Endothelial cell of umbilical vein (primary cell): ENCODE measurements at places on chromosomes 2 and 18.

GRCh38 chr2:45595721-45596435, 15.2 kb downstream of the SRBD1 start:
- no peak overlapping the region for H3K27ac ChIP-seq
- no peaks in the 10 kb centered on the region for H3K27me3 ChIP-seq
- H3K36me3 ChIP-seq, result no peaks in the 10 kb centered on the region
- no peaks in the 10 kb centered on the region for H3K4me1 ChIP-seq

DNA sequence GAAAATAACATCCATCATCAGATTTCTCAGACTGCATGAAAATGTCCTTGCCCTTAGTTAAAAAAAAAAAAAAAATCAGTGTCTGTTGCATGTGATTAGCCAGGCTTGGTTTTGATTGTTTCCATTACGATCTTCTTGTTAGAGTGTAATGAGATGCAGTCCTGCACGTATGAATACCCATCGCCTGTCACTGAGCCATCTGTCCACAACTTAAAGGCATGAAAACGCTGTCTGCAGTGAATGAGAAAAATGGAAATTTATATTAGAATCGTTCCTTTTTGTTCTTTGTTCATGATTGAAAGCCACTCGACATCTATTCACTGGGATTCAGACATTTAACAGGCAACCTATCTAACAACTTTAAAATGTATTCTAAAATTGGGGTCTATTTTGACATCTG, 521.7 kb upstream of the SPHKAP start:
- no peak overlapping the region for H3K27ac ChIP-seq
- H3K27me3 ChIP-seq, result no peaks in the 10 kb centered on the region
- no peaks in the 10 kb centered on the region for H3K4me1 ChIP-seq
- DNase-seq, result no peak
- no peak overlapping the region for H3K4me3 ChIP-seq

DNA sequence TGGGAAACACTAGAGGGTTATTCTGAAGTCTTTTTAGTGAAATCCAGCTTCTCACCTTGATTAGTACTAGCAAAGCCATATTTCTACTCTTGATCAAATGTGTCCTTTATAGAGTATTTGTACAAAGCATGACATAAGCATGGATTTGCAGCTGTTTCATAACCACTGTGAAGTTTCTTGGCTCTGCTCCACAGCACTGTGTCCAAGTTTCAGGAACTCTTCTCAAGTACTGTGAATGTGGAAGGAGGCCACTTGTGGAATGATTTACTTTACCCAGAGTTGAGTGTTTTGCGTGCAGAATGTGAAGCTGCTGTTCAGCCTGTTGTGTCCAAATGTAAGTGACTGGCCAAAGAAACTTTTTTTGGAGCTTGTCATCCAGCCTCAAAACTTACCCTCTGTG, 16.2 kb upstream of the MAPRE2 start:
- H3K4me3 ChIP-seq, result no peak overlapping the region
- peaks cover 14% of the 10 kb centered on the region for H3K4me1 ChIP-seq
- DNase-seq, result peak; percentile 51
- no peaks in the 10 kb centered on the region for H3K27me3 ChIP-seq
- no peaks in the 10 kb centered on the region for H3K36me3 ChIP-seq

DNA sequence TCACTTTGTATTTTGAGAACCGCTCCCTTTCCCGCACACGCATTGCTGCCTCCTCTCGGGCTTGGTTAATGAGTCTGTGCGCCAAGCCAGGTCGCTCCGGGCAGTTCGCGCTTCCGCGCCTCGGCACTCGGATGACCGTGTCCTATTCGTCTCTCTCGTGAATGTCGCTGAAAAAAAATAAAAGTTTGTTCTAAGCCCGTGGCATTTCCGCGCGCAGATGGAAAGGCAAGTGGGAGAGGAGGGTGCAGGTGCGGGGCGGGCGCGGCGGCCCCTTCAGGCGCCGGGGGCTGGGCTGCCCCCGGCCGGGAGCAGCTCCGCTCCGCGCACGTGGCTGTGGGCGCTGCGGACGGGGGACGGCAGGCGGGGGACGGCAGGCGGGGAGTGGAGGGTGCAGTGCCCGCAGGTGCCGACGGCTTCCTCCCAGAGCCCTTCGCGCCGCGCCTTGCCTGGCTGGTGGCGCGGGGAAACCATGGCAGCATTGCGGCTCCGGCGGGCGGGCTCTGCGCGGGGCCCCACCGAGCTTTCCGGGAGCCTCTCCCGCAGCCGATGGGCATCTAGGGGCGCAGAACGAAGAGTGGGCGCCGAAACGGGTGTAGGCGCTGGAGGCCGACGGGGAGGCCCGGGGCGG, 159.6 kb upstream of the SIX2 start:
- H3K36me3 ChIP-seq, result no peaks in the 10 kb centered on the region
- H3K4me1 ChIP-seq, result peaks cover 9% of the 10 kb centered on the region
- H3K27ac ChIP-seq, result no peak overlapping the region
- peaks cover 6% of the 10 kb centered on the region for H3K27me3 ChIP-seq
- DNase-seq, result peak; percentile 36
- peak overlapping the region; percentile 61 for H3K4me3 ChIP-seq

GRCh38 chr2:123040506-123040905, 984.6 kb upstream of the CNTNAP5 start:
- no peaks in the 10 kb centered on the region for H3K27me3 ChIP-seq
- H3K4me1 ChIP-seq, result no peaks in the 10 kb centered on the region
- no peak overlapping the region for H3K27ac ChIP-seq
- no peak overlapping the region for H3K4me3 ChIP-seq
- no peaks in the 10 kb centered on the region for H3K36me3 ChIP-seq
- no peak for DNase-seq

GRCh38 chr18:22110461-22110924, 58.9 kb upstream of the GATA6 start:
- no peaks in the 10 kb centered on the region for H3K36me3 ChIP-seq
- no peak for DNase-seq
- peaks cover 12% of the 10 kb centered on the region for H3K27me3 ChIP-seq
- H3K27ac ChIP-seq, result no peak overlapping the region
- H3K4me1 ChIP-seq, result no peaks in the 10 kb centered on the region
- H3K4me3 ChIP-seq, result no peak overlapping the region

DNA sequence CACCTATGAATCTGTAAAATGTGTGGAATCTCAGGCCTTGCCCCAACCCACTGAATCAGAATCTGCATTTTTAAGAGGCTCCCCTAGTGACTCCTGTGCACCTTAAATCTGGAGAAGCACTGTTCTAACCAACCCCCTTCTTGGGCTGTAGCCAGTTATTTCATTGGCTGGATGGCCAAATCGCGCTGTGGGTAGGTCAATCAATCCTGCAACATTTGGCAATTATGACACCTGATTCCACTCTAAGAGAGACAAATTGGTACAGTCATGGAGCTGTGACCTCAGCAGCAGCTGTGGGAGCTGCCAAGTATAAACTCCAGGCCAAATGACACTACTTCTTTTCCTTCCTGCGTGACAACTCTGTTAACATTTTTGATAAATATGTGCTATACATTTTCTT, 208.7 kb downstream of the CLIP4 start:
- H3K4me3 ChIP-seq, result no peak overlapping the region
- no peak for DNase-seq
- H3K27me3 ChIP-seq, result no peaks in the 10 kb centered on the region
- no peaks in the 10 kb centered on the region for H3K36me3 ChIP-seq
- H3K4me1 ChIP-seq, result peaks cover 3% of the 10 kb centered on the region

DNA sequence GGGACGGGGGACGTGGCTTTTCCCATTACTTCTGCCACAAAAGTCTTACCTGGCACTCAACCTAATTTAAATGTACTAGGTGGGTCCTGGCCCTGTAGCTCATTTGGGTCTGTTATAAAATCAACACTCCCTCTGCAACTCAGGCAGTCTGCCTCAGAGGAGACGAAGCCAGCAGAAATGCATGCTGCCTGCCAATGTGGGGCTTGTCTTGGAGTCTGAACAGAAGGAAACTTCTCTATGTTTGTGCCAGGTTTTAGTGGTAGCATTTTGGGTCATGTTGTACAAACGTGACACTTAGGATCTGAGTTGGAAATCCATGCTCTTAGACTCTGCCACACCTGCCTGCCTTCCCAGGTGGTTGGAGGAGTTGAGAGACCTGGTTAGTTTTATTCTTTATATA, 292.5 kb upstream of the FAM98A start:
- no peaks in the 10 kb centered on the region for H3K4me1 ChIP-seq
- no peak for DNase-seq
- H3K27me3 ChIP-seq, result no peaks in the 10 kb centered on the region
- H3K27ac ChIP-seq, result no peak overlapping the region

- peak; percentile 54 for DNase-seq
- H3K27ac ChIP-seq, result no peak overlapping the region
- no peak overlapping the region for H3K4me3 ChIP-seq
Observed at GRCh38 chr2:169771021-169771420, 27.6 kb upstream of the SSB start.

- no peaks in the 10 kb centered on the region for H3K36me3 ChIP-seq
- H3K4me3 ChIP-seq, result no peak overlapping the region
- no peak for DNase-seq
- no peak overlapping the region for H3K27ac ChIP-seq
- H3K27me3 ChIP-seq, result no peaks in the 10 kb centered on the region
Observed at GRCh38 chr2:627340-627709, 49.9 kb downstream of the TMEM18 start.

DNA sequence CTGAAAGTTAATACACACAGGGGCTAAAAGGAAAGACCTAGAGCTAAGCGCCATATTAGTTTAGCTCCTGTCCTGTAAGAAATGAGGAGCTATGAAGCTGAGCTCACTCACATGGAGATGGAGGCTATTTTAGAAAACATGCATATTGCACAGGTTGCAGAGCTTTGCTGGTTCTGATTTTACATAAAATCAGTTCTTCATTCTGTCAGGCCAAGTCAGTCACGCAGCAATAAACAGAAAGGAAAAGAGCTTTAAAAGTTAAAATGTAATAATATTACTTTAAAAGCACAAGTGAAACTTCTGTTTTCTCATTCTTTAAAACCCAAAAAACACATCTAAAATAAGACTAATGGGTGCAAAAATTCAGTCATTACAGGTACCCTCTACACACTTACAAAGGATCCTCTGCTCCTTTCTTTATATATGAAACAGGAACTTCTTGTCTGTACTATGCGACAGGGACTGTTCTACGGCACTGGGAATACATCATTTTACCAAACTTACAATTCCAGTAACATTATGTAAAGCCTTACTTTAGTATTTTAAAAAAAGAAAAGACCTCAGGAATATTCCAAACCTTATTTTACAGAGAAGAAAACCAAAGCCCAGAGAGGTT, 113.8 kb downstream of the THADA start:
- DNase-seq, result no peak
- H3K27me3 ChIP-seq, result no peaks in the 10 kb centered on the region
- H3K4me1 ChIP-seq, result no peaks in the 10 kb centered on the region
- H3K27ac ChIP-seq, result no peak overlapping the region
- H3K4me3 ChIP-seq, result no peak overlapping the region
